NCI-H460 (cell line): ENCODE measurements at places on chromosomes 7 and 10. TPM values are rescaled to one million over a fixed set of nuclear protein-coding genes. Genes with fewer than 3 reads are reported as not detected.

DNA sequence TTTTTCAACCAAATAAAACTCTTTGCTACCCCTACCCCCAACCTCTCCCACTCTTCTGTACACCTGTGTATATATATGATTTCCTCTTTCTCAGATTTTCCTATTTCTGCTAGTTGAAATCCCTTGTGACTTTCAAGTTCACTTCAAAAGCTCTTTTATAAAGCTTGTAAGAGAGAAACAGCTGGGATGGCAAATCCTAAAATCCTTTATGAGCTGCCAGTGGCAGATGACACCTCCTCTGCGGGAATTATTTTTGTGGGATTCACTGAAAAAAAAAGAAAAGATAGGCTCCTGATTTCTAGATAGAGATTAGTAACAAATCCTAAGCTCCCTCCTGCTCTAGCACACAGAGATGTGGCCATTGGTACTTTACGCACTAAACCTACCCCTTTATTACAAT is 92.9 kb downstream of the AHR start:
- DNase-seq: no peak

The COBL gene
- total RNA-seq: 21.9 and 23.8 TPM in 2 replicates

- DNase-seq: no peak
Measured at GRCh38 chr10:71848325-71849275, 2.5 kb downstream of the PSAP start.

DNA sequence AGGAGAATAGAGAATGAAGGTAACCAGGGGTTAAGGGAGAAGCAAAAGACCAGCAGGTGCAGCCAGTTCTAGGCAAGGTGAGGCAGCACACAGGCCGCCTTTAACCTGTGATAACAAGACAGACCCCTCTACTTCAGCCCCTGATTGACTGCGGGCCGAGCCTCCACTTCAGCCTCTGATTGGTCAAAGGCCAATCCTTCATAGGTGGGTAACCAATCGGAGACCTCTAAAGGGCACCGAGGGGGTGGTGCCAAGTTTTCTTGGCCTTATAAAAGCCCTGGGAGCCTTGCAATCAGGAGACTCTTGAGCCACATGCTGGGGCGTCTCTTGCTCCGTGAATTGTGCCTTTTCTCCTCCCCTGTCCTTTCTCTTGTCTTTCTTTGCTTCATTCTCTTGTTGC is 98.8 kb downstream of the ELFN1 start:
- DNase-seq: no peak

The ACSL5 gene
- total RNA-seq: not detected in 2 replicates

DNA sequence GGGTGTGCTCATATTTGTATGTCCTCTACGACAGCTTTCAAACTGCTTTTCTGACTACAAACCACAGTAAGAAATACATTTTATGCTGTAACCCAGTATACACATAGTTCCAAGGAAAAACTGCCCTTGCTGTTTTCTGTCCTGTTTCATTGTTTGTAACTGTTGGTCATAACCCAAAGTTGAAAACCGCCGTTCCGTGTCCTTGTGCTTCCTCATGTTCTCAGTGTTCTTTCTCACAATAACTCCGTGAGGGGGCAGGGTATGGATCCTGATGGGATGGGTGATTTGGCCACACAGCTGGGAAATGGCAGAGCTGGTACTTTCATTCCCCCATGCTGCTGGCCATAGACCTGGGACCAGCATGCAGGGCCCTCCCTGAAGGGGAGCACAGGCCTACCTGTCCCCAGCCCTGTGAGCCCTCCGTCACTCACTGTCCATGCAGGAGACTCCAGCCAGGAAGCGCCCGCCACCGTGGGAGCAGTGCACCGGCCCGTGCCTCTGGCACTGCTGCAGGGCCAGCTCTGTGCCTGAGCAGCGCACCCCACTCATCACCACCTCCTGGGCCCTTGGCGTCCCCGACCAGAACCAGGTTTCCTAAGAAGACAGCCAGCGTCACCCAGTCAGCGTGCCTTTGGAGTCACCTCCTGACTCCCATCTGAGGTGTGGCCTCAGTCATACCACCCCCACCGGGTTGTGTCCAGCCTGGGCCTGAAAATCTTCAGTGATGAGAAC is 12.7 kb downstream of the LOXL4 start:
- DNase-seq: no peak

DNA sequence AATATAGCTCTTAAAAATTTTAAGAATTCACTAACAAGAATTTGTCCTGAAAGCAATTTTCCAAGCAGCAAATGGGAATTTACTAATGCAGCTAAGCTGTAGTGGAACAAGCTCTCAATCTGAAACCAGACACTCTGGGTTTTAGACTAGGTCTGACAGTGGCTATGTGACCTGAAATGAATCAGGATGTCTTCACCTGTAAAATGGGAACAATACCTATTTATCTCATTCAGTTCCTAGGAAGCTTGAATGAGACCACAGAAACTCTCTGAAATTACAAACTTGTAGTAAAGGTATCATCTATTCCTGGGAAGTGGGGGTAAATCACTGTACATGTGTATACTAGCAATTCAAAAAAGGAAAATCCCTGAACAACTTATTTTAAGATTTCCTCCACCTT is 1.2 kb downstream of the DNAJC2 start:
- DNase-seq: no peak

DNA sequence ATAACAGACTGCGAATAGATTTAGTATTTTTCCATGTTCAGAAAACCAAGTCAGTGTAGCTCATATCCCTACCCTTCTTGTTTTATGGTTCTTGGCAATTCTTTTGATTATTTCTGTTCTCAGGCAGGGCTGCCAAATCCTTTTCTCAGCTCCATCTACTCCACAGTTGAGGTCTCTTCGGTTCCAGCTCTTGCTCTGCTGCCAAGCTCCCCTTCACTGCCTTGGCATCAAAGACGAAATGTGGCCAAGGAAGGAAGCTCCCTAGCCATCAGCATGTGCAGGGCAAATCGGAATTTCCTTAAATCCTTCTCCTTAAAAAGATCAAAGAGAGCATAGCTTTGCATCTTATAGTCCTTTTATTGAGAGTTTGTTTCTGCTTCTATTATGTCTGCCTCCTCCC is 116.4 kb upstream of the NOBOX start:
- no peak for DNase-seq

GRCh38 chr10:71715026-71715425 is 4.6 kb downstream of the C10orf105 start:
- no peak for DNase-seq

The NRBF2 gene
- total RNA-seq: 22.1 and 25.7 TPM in 2 replicates

GRCh38 chr7:159130820-159131219 is 13.8 kb downstream of the VIPR2 start:
- DNase-seq: no peak

The TIMM23B gene
- 14.9 and 16.1 TPM in 2 replicates for total RNA-seq

The KLLN gene
- total RNA-seq: 1.6 and 2.1 TPM in 2 replicates

GRCh38 chr7:22884911-22885788 is 62.5 kb upstream of the TOMM7 start:
- no peak for DNase-seq
